ENCODE measurements at places on chromosomes 4 and X.

DNA sequence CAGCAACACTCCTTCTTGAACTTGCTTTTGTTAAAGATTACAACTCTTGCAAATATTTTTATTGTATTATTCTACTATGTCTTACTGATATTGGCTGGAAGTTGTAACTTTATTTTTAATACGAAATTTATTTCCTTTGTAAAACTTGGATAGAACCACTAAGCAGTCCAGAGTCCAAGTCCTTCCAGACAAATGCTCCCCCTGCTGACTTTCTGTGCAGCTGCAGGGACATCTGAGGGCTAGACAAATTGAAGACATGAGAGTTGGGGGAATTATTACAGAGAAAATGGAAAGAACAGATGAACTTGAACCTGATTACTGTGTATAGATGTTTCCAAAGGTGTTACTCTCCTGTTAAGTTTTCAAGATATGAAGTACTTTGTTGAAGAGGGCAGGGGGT is 238.8 kb downstream of the GRIA3 start:
- DNase-seq = no peak

DNA sequence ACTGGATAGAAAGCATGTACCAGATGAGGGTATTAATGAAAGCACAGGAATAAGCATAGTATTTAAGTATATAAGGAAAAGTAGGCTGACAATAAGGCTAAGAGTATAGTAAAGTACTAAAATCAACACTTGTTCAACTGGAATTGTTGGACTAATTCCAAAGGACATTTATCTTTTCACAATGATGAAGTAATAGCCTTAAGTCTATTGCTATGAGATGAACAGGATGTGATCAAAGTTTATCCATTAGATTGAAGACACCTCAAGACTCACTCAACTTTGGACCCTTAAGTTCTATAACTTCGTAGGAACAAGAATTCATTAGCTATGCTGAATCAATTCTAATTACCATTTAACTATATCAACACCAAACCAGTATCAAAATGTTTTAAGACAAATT is 7.6 kb downstream of the MAD2L1 start:
- no peak for DNase-seq

DNA sequence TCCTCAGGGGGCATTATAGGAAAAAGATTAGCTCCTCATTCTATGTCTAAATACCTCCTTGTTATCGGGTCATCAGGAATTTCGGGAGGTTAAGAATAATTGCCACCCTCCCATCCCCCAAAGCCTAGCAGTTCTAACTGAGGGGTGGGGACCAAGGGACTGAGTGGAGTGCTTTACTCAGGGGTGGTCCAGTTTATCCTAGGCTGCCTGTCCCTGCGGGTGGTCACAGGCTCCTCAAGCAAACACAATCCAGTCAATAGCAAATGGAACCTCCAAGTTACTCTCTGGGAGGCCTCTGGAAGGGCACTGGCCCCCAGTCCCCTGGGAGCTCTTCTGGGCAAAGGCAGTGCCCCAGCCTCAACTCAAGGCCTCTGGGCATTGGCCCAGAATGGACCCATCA is 6.7 kb downstream of the ELF4 start:
- DNase-seq = no peak

DNA sequence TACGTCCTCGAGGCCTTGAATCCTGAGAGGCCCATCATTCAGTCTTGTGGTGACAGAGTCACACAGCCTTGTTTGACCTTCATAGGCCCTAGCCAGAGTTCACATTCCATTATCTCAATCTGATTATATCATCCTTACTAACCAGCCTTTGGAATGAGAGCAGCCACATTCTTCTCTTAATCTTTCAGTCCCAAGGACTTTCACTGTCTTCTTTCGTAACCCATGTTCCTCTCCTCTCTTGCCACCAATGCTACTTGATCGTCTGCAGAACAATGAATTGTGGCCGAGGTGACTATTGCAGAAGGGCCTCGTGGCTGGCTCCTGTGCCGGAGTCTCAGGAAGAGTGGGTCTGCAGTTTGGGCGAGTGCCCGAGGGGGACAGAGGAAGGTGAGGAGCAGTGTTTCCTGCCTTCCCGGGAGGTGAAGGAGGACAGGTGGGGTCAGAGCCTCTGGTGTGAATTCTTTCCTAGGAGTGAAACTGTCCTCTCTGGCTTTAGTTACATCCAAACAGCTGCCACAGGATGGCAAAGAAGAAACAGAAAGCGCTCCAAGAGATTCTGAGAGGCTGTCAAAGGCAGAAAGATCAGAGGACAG is 94.6 kb downstream of the LIMCH1 start:
- no peak for DNase-seq

- DNase-seq = no peak
Measured at GRCh38 chr4:186148336-186148975, 42.9 kb upstream of the CYP4V2 start.
